ENCODE measurements at places on chromosomes 3 and 15.

GRCh38 chr15:79168922-79169456, 78.4 kb upstream of the RASGRF1 start:
- DNase-seq: peak; percentile 8

DNA sequence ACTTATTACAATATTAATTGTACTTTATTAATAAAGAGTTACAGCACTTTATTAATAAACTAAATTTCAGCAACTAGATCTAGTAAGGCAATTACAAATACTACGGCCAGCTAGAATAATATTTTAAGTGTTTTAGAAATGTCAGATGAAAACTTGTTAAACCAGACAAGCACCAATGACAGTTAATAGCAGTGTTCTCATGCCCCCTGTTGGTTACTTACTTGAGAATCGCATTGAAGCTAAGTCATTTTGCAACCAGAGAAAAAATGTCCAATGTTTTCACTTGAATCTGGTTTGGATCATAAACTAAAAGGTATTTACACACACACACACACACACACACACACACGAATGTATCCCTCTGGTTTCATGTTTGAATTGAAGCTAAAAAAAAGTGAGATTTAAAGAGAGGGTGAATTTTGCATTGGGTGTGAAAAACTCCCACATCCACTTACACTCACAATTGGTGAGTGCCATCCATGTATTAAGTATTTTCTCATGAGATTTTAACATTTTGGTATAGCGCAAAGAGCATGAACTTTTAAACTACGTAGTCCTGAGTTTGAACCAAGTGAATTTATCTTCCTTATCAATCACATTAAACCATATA, 347.7 kb downstream of the ZBBX start:
- peak; percentile 17 for DNase-seq

GRCh38 chr15:89502867-89503595, 6.6 kb upstream of the RHCG start:
- DNase-seq: no peak

- no peak for DNase-seq
These were observed 922.2 kb downstream of the TBL1XR1 start for GRCh38 chr3:176275113-176275512.

- DNase-seq: no peak
These were observed 89.2 kb upstream of the SNRK start for GRCh38 chr3:43197181-43197580.

DNA sequence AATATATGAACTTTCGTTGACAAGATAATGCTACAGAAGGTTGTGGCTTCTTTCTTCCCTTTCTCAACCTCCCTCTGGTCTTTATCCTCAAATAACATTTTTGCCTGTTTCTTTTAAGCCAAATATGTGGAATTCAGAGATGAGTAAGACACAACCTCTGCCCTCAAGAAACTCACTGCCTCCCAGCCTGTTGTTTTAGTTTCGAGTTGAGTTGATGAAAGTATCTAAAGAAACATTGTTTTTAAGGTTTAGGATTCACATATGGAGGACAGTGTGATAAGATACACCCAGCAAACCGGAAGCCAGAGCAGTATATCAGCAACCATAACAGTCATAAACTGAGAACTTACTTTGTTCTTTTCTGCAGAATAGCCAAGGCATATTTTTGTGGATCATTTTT, 218.6 kb downstream of the THSD4 start:
- no peak for DNase-seq

GRCh38 chr15:100862162-100862561, 17.5 kb upstream of the ALDH1A3 start:
- DNase-seq: no peak

GRCh38 chr15:42499858-42500609, 4.6 kb downstream of the SNAP23 start:
- peak; percentile 49 for DNase-seq

DNA sequence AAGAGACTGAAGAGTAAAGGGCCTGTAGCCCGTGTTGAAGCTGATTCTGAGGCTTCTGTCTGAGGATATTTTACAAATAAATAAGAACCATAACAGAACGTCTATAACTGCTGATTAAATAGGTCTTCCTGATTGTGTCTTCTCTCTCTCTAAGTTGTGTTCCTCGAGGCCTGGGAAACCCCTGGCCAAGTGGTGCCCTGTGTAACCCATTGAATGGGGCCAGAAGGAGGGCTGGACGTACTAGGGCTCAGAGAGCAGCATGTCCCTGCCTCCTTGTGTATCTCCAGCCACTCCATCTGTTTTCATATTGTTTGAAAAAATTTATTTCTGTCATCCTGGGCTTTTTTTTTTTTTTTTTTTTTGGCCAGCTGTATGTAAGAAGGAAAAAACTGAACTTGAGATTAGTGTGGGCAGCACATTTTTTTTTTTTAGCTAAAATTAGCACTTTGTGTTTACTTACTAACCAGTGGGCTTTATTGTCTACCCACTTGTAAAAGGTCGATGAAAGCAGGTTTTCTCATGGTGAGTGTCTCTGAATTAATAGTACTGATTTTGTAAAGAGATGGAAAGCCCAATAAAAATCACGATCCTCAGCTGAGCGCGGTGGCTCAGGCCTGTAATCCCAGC, 10.7 kb downstream of the DHX30 start:
- DNase-seq: no peak

- no peak for DNase-seq
These were observed 87.9 kb downstream of the IL12A start for GRCh38 chr3:160076519-160076918.

GRCh38 chr3:196609805-196610515, 29.5 kb upstream of the NRROS start:
- no peak for DNase-seq

DNA sequence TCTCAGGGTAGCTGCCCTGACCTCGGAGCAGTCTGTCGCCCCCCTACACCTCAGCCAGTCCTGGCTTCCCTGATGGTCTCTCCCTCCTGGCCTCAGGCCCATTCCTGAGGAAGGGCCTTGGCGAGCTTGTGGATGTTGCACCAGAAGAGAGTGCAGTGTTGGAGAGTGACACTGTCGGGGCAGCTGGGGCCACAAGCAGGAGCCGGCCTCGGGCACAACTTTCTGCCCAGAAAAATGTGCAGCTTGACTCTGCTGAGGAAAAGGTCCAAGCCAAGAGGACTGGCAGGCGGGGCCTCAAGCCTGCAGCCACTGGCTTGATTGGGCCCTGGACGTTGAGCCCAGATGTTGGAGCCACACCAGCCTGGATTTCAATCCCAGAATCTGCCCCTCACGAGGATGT, 12.8 kb downstream of the HEMK1 start:
- no peak for DNase-seq

DNA sequence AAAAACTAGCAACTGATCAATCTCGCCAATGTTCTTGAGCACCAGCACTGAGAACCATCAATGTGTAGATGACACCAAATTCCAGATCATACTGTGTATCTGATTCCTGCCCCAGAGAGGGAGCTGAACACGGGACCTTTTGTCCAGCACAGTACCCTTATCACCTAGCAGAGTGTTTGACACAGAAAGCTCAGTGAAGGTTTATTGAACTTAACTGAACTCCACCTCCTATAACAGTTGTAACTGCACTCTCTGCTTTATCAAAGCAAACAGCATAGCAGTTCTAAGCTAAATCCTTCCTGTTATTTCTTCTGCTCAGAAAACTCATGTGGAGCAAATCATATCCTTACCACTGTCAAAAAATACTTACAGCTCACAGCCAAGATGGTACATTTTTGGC, 183.4 kb upstream of the SLCO3A1 start:
- DNase-seq: no peak

Data from inflammatory macrophage treated with lipopolysaccharide for 4 hours (primary cell).